ENCODE measurements at places on chromosomes 6 and 20.

DNA sequence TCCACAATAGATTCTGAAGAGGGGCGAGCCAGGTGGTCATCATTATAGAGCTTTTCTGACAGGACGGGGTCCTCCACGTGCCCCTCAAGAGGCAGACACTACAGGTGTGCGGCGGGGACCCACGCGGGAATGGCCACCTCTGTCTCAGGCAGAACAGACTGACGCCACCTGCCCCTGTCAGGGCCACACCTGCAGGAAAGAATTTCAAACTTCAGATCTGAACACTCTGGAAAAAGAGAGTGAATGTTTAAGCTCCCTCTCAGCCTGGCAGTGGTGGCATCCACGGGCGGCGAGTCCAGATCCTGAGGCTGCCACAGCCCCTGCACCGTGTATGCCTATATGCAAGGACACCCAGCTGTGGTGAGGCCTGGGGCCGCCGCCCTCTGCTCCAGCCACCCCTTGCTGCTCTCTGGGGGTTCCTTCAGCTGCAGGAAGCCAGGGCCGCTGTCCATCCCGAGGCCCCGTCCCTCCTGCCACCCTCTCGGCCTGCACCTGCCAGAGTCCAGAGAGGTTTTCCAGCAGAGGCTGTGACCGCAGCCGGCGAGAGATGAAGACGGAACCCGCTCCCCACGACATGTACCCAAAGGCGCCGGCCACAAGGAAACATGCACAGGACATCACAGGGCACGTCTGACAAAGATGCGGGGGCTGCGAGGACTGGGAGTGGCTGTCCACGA is 234.9 kb downstream of the ERMARD start:
- DNase-seq: no peak

DNA sequence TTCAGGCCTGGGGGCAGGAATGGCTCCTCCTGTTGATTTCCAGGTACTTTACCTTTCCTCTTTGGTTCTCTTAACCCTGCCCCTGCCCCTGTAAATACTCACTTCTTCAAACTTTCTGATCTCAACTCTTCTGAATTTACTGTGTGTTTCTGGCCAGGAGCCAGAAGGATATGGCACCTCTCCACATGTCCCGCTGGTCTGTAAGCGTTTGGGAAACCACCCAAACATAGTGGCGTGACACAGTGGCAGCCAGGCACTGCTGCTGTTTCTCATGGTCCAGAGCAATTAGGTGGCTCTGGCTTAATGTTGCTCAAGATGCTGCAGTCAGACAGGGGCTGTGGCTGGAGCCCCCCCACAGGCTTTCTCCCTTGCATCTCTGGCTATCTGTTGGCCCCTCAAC is 374.5 kb downstream of the RNGTT start:
- DNase-seq: no peak

DNA sequence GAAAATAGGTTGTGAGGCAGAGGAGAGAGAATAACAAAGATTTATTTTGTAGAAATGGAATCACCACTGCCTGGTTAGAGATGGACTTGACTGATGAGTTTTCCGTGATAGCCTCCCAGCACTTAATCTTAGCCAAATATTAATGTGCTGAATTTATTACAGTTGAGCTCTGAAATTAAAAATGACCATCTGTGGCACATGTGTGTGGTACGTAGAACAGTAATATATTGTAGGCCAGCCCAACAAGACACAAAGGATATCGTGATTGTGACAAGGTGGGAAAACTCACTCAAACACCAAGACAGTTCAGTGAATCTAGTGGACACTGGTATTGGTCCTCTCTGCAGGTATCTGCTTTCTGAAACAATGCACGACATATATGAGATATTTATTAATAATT is 119.4 kb downstream of the HAO1 start:
- no peak for DNase-seq

DNA sequence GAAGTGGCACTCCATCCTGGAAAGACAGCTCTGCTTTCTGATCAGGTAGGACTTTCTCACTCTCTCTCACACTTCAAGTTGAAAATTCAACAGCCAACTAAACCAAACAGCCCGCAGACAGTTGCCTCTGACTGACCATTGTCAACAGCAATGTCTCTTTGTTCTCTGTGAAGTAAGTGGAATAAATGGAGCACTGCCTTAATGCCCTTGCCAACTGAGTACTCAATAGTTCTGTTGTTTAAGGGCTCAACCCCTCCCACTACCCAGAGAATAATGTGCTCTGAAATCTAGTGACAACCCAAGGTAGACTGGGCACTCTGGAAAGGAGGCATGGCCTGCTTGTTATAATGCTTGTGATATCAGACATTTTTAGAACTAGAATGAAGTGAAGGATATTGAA is 16.8 kb upstream of the BCLAF1 start:
- no peak for DNase-seq

GRCh38 chr6:71091167-71091566 is 134.3 kb upstream of the B3GAT2 start:
- DNase-seq: no peak

- DNase-seq: no peak
Measured at GRCh38 chr6:88141561-88142296, 24.4 kb downstream of the CNR1 start.

All from activated T-cell treated with anti-CD3 and anti-CD28 coated beads for 1 hour (primary cell).